EH (cell line): ENCODE measurements at places on chromosomes 13 and 19.

GRCh38 chr13:61857198-61857597 is 441.5 kb upstream of the PCDH20 start:
- DNase-seq: no peak

DNA sequence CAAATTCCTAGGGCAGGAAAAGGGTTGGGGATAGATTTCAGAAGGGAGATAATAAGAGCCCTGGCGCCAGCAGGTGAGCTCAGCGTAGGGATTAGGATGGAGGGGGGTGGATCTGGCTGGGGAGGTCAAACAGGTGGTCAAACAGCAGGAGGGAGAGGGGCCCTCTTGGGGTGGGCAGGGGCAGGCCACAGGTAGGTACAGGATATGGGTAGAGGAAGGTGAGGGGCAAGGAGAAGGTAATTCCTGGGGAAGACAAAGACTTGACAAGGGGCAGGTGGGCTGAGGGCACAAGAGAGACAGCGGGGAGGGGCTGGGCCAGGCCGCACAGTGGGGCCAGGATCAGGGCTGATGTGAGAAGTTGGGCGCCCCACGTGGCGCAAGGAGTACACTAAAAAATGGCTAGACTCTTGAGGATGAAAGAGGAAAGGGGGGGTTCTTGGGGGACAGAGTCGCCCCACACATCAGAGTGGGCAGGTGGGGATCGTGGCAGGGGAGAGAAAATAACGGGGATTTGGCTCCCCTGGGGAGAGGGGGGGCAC is 713 bp downstream of the KRI1 start:
- DNase-seq: peak; percentile 54

DNA sequence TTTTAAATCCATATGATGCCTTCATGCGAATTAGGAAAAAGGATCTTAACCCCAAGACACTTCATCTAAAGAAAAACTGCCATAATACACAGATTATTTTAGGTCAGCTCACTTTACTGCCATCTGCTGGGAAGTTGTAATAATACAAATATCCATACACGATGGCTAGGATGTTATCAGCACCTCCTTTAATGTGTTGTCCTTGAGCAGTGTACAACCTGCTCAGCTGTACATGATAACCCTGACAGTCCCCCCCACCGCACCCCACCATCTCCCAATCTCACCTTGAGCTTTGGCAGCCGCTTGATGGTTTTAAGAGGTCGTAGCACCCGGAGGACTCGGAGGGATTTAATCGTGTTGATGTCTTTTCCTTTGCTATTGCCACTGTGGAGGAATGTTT is 112.2 kb downstream of the IER2 start:
- DNase-seq: peak; percentile 67

- DNase-seq: no peak
Measured at GRCh38 chr13:99311748-99312492, 4.7 kb upstream of the GPR183 start.

GRCh38 chr13:77574096-77574495 is 38.6 kb downstream of the SCEL start:
- DNase-seq: no peak

GRCh38 chr13:111893607-111894443 is 173.1 kb upstream of the SOX1 start:
- DNase-seq: no peak

DNA sequence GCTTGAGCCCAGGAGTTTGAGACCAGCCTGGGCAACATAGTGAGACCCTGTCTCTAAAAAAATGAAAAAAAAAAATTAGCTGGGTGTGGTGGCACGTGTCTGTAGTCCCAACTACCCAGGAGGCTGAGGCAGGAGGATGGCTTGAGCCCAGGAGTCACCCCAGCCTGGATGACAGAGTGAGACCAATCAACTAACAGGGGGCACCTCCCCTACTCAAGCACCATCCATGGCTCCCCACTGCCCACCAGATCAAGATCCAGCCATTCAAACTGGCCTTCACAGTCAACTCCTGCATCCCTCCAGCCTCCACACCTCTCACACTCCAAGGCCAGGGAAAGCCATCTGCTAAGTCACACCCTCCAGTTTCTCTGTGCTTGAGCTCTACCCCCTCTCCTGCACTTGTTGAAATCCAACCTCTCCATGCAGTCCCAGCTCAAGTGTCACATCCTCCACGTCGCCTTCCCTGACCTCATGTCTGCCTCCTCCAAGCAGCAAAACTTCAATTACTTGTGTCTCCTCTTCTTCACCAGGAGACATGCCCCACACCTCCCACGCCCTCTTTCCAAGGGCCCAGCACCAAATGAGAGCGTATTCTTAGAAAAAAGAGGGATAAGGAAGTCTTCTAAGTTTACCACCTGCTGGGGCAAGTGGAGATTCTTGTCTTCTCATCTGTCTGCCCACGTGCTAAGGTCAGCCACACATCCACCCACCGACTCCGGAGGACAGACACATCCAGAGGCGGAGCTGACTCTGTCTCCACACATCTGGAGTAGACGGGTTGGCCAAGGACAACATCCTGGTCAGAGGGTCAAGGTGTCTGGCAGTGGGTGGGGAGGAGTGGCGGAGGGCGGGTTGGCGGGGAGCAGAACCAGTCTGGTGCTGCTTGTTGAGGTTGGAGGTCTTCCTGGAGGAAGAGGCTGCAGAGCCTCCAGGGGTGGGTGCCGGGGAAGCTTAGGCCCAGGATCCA is 974 bp upstream of the CYP4F22 start:
- no peak for DNase-seq

GRCh38 chr13:85521657-85522056 is 277.6 kb downstream of the SLITRK6 start:
- no peak for DNase-seq
